Activated T-cell treated with anti-CD3 and anti-CD28 coated beads for 1 hour (primary cell): ENCODE measurements at places on chromosomes 5 and 9.

DNA sequence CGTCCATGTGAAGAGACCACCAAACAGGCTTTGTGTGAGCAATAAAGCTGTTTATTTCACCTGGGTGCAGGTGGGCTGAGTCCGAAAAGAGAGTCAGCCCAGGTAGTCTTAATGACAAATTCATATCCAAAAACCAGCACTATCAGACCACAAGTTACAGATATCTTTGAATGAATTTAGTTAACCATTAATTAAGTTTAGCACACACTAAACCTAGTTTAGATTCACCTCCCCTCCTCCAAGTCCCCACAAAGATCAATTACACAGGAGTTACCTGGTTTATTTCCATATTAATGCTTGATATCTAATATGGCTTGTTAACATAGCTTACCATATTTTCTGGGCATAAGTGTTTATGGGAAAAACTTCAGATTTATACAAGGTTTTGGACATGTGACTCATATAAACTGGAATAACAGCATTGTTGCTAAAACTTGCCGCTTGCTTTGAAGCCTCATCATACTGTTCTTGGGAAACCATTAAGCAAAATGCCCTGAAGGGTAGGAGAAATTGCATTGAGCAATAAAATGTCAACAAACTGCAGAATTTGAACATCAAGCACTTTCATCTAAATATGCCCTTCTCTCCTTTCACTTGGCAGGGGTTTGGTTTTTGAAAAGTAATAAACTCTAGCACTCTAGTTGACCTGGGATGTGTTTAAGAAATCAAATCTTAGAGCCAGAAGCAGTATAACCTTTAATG lies 166.9 kb downstream of the SNCAIP start:
- DNase-seq, result no peak

DNA sequence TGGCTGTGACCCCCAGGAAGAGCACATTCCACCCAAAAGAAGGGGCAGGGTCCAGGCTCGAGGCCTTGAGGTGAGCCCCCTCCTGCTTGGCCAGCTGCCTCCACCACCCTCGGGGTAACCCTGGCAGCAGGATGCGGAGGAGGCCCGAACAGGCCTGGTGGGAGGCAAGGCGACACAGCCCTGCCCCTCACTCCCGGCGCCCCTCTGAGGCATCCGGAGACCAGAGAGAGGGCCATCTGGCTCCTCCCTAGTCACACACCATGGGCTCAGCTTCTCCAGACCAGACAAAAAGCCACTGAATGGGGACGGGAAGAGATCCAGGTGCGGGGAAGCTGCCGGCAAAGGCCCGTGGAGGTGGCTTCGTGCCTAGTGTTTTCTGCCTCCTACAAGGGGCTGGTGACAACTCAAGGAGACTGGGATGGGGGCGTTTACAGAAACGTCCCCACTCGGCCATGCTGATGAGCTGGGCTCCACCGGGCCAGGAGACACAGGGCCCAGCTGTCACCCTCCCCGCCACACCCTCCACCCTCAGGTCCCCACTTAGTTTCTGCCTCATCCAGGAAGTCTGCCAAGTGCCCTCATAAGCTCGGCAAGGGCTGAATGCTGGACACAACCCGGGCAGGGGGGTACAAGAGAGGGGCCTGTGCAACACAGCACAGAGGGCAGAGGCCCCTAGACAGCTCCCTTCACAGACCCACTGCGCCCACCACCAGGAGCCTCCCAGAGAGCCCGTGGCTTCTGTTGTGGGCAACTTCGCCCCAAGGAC lies 41.9 kb downstream of the NACC2 start:
- no peak for DNase-seq

- no peak for DNase-seq
Observed at GRCh38 chr5:157747766-157748700, 4.5 kb downstream of the LSM11 start.

DNA sequence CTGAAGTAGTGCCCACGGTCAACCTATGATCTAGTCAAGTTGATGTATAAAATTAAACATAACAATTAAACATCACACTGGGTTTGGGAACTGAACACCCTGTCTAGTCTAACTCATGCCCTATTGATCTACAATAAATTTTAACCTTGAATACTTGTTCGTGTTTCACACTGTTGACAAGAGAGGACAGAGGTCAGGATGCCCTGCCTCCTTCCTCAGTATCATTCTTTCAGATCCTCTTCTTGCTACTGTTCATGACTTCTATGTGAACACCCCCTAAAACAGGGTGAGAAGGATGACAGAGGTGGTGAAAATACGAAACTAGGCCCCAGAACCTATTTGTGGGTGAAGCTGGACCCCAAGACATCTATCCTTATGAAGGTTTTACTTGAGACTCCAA lies 8.1 kb upstream of the MAT2B start:
- no peak for DNase-seq

GRCh38 chr5:105639511-105639910 lies 2031.2 kb downstream of the EFNA5 start:
- no peak for DNase-seq

GRCh38 chr5:149731617-149732323 lies 1.7 kb downstream of the PPARGC1B start:
- peak; percentile 58 for DNase-seq

DNA sequence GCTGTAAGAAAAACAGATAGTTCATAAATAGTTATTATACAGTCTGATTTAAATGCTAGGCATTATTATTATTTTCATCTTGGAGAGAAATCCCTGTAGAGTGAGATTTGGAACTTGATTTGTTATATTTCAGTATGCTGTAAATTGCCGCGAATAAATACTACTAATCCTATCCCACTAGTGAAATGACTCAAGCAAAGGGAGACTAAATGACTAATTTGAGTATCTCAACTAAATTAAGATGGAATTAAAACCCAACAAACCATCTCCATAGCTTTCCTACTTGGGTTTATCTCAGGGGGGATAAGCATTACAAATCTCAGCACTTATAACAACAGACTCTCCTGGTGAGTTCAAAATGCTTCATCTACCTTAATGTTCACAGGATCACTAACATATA lies 206.0 kb downstream of the MCTP1 start:
- DNase-seq, result no peak

GRCh38 chr9:137670391-137671195 lies 51.8 kb downstream of the EHMT1 start:
- no peak for DNase-seq

GRCh38 chr5:86127696-86128095 lies 490.0 kb upstream of the COX7C start:
- DNase-seq, result no peak

GRCh38 chr9:6272229-6272598 lies 56.0 kb upstream of the TPD52L3 start:
- no peak for DNase-seq

DNA sequence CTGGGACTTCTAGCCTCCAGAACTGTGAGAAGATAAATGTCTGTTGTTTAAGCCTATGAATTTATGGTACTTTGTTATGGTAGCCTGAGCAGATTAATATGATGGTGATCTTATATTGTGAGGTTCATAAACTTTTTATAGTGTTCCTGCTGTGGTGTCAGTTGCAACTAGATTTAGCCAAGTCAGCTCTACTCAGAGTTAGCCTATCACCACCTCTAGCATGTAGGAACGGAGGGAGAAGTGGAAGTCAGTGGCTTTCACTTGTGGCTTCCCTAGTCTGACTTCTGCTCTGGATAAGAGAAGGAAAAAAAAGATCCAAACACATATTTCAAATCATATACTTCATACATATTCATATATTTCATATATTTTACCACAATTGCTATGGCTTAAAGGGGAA lies 6.6 kb downstream of the POC5 start:
- DNase-seq, result no peak

DNA sequence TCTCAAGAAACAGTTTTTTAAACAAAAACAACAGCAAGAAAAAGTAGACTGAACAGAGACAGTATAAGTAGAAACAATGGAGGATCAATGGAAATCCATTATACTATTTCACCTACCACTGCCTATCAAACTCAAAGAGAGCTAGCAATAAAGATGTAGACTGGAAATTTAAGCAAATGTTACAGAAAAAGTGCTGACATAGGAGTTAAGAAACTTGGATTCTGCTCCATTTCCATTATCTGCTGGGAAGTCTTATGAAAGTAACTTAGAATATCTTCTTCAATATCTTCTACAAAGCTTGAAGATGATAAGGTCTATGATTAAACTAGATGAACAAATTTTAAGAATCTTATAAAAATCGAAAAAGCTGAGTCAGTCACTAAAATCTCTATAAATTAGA lies 1469.8 kb upstream of the C9orf72 start:
- DNase-seq, result no peak

DNA sequence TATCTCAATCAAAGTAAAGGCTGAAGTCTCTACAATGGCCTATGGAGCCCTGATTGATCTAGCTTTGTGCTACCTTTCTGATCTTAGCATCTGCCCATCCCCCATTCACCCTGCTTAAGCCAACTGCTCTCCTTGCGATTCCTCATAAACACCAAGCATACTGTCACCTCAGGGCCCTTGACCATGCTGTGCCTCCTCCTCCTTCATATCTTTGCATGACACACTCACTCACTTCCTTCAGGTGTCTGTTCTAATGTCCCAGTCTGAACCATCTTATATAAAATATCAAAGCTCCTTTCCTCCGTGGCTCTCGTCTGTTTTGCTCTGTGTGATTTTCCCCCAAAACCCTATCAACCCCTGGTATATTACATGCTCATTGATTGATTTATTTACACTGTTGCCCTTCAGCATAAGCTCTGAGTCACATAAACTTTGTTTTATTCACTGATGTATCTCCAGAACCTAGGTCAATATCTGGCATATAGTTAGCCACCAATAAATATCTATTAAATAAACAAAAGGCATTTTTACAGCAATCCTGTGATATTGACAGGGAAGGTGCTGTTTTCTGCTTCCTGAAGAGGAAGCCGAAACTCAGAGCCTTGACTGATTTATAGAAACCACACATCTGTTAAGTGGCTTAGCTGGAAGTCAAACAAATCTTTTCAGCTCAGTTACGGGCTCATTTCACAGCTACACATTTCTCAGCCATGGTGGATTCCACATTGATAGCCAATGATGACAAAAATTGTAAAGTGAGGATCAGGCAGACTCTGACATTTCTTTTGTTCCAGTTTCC lies 103.6 kb downstream of the BOD1 start:
- DNase-seq, result no peak

DNA sequence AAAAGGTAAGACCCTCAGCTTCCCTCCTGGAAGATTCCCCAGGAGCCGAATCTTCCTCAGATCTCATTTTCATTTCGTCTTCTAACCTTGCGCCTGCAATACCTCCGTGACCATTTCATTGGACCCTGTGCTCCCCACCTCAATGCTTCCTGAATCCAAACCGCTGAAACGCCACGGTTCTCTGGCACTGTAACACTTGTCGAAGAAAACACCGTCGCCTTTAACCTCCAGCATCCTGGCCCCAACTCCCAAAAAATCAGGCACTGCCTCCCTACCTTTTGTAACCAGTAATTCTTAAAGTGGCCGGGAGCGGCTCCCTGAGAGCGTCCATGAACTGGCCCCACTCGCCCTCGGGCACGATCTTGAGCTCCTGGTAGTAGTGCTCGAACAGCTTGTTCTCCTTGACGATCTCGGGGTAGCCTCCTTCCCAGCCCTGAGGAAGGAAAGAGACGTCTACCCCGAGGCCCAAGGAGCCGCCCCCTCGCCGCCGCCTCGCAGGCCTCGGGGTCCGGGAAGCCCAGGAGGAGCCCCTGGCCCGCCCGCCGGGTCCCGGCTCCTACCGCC lies 438 bp downstream of the NSUN2 start:
- DNase-seq, result no peak
